ENCODE measurements at places on chromosomes 3 and 15.

DNA sequence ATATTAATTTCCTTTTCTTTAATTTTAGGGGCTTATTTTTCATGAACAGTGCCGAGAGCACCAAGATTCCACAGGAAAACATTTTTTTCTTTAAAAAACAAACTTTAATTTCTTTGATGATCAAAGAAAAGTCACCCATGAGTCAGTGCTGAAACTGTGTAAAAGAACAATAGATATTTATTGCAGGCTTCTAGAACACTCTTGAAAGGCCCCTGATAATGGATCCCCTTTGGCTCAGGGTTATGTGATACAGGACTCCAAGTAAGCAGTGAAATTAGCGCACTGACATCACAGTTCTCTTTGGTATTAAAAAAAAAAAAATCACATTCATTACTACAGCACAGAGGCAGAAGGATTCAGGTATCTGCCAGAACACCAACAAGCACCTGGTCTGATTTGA, 66.1 kb upstream of the MYZAP start:
- DNase-seq: no peak

DNA sequence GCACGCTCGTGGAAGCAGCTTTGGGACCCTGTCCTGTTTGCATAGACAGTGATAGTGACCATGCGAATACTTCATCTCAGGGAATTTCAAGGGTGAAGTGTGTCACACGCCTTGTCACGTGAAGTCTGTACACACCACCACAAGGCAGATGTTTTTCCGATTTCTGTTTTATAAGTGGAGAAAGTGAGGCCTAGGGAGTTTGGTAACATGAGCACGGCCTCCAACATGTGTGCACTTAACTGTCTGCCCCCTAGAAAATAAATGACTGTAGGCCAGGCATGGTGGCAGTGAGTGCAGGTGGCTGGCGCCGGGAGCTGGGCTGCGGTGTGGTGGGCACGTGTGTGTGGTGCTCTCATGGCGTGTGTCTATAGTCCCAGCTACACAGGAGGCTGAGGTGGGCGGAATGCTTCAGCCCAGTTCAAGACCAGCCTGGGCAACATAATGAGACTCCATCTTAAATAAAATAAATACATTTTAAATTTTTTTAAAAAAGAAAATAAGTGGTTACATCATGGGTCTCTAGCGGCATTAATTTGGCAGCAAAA, 42.0 kb downstream of the WHAMM start:
- no peak for DNase-seq

DNA sequence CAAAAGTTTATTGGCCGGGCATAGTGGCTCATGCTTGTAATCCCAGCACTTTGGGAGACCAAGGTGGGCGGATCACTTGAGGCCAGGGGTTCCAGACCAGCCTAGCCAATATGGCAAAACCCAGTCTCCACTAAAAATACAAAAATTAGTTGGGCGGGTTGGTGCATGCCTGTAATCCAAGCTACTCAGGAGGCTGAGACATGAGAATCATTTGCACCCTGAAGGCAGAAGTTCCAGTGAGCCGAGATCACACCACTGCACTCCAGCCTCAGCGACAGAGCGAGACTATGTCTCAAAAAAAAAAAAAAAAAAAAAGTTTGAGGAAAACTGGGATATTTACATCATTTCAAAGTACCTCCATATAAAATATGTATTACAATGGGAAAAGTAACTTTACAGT, 40.4 kb downstream of the ETFA start:
- no peak for DNase-seq

DNA sequence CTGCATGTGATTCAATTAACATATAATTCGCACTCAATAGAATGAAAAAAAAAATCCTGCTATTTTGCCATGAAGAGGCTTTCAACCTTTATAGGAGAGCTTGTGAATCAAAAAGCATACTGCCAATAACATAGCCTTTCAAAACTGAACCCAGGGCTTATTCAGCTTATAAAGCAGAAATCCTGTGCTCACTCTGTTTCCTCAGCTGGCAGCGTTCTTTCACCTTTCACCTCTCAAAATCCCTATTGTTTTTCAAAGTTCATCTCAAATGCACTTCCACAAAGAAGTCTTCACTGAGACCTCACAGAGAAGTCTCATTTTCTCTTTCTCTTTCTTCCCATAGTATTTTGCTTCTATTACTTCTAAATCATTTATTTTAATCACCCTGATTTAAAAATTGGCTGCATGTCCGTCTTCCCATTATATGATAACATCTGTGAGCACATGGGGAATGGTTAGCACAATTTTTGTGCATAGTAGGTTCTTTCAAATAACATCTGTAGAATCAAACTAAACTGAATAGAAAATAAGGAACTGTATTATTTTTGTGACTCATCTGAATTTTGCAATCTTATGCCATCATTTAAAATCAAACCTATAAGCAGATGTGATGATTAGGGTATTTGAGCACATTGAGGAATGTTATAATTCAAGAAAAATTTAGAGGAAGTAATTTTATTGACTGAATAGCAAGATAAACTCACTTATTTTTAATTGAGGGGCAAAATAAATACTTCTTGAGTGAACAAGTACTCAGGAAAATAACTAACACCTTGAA, 373.4 kb downstream of the NLGN1 start:
- no peak for DNase-seq

- no peak for DNase-seq
Measured at GRCh38 chr3:48356419-48356818, 15.6 kb upstream of the FBXW12 start.

- no peak for DNase-seq
Measured at GRCh38 chr3:57598765-57599360, 1.7 kb upstream of the ARF4 start.
